ENCODE measurements at places on chromosomes 5 and 9. TPM values are rescaled to one million over a fixed set of nuclear protein-coding genes. Genes with fewer than 3 reads are reported as not detected.

DNA sequence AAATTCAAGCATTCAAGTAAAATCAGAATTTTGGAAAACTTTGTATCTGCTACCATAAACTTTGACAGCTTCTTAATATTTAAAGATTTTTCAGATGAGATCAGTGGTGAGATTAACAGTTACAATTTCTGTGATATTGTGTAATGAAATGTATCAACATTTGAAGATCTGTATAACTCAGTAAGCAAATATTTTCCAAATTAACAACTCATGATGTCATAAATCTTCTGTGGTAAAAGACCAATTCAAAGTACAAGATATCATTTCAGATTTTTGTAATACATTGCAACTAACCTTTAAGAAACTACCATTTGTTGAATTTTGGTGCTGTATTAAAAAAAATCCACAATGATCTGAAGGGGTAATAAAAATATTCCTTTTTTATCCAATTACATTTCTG, 352.2 kb downstream of the KIAA0825 start:
- DNase-seq, result no peak

- DNase-seq, result no peak
Observed at GRCh38 chr5:137401946-137402345, 97.2 kb downstream of the SPOCK1 start.

DNA sequence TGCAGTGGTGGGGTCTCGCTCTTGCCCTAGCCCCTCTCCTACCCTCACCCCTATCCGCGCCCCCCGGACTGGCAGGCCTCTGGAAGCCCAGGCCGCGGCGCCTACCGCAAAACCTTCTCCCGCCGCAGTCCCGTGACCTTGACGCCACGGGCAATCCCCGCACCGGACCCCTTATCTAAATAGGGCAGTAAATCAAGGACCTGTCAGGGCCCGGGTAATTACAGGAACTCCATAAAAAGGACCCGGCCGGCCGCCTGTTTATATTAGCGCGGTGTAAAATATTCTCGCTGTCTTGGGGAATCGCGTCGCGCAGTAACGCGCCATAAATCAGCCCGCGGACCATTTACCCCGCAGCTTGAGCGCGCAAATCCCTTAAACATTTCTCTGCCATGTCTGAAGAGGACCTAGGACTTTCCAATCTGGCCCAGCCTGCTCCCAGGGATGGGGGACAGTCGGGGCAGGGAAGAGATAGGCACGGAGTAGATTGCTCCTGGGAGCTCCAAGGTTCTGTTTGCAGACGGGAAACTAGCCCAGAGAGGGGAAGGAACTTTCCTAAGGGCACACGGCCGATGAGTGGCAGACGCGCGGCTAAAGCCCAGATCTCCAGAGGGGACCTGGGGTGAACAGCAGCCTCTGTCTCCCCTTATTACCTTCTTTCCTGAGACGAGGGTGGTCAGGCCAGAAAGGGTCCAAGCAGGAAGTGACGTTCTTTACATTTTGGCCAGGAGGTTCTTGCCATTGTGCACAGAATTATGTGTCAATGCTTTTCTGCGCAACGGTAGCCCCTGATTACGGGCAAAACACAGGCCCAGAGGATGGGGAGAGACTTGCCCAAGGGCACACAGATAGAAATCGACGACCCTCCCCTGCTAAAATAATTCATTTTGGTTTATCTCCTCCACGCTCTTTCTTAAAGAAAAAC, 4.8 kb upstream of the HAND1 start:
- DNase-seq, result no peak

GRCh38 chr5:72032788-72033187, 74.5 kb upstream of the MAP1B start:
- no peak for DNase-seq

ZFP37 gene
- 2.4 TPM for total RNA-seq

SET gene
- 158 TPM for total RNA-seq

SPTLC1 gene
- 29.9 TPM for total RNA-seq

PCDHA9 gene
- 0.03 TPM for total RNA-seq

PCDHGA4 gene
- 4.0 TPM for total RNA-seq

ENTPD2 gene
- 0.60 TPM for total RNA-seq

KCNN2 gene
- total RNA-seq, result 17.0 TPM

ENTR1 gene
- 18.1 TPM for total RNA-seq

FAM174A gene
- 12.6 TPM for total RNA-seq

PCDHGA11 gene
- total RNA-seq, result 3.5 TPM

SH3TC2 gene
- 20.1 TPM for total RNA-seq
